ENCODE measurements at places on chromosomes 7 and 10.

GRCh38 chr7:86972072-86972471 lies 87.4 kb downstream of the ELAPOR2 start:
- DNase-seq: no peak

GRCh38 chr10:110783509-110784107 lies 88.1 kb upstream of the PDCD4 start:
- no peak for DNase-seq

DNA sequence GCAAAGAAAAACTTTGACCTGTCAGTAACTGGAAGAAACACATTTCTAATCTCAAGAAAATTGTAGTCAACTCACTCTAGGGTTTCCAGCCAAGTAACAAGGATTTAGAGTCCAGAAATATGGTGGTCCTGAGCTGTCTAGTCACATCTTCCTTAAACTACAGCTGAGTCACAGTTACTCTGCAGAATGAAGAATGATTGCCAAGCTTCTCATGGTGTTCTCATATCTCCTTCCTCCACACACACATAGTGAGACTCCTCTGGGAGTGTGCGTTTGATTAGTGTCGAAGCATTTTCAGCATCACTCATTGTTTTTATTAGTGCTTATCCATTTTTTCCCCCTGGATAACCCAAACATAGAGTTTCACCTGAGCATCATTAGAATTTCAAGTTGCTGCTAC lies 93.1 kb upstream of the CXCL12 start:
- no peak for DNase-seq

GRCh38 chr7:20241911-20242261 lies 24.7 kb upstream of the MACC1 start:
- no peak for DNase-seq

DNA sequence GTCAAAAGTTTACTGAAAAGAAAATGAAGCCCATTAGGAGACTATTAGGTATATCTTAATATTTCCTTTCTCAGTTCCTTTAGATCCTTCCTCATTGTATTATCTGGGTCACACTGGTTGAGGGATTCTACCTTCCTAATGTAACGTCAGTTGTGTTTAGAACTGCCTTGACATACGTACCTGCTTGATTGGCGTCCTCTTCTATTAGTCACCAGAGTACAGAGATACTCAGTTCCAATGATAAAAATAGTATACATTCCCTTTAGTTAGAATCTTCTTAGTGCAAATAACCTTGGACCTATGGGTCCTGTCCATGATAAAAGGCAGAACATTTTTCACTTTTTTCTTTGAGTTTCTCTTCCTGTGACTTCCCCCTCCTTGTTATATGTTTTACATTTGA lies 45.2 kb downstream of the AHCYL2 start:
- DNase-seq: no peak

DNA sequence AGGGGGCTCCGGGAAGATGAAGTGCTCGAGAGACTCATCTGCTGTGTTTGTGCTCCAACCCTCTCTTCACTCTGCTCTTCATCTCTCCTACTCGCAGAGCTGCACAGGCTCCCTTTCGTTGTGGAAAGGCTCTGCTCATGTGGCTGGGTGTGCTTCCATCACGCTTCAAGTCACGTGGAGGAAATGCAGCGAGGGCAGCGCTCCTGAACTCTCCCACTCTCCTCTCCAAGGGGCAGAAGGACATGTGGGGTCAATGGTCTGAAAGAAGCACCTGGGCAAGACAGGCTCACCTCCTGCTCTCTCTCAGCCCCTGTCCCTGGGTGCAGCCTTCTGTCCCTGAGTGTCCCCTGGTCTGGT lies 72.6 kb downstream of the USP6NL start:
- DNase-seq: no peak

- no peak for DNase-seq
Measured at GRCh38 chr7:130092598-130092997, 22.3 kb downstream of the KLHDC10 start.

- no peak for DNase-seq
Measured at GRCh38 chr7:42709284-42709683, 202.6 kb downstream of the C7orf25 start.

- no peak for DNase-seq
Measured at GRCh38 chr10:77837925-77838595, 88.5 kb downstream of the DLG5 start.
